ENCODE measurements at places on chromosomes 6 and 20.
A peak's percentile ranks its signal among the peaks of the same experiment; 100 is the strongest.

- no peak for DNase-seq
Observed at GRCh38 chr20:45937765-45938164, 3.3 kb downstream of the PCIF1 start.

GRCh38 chr6:81734500-81735150, 17.9 kb downstream of the TENT5A start:
- no peak for DNase-seq

DNA sequence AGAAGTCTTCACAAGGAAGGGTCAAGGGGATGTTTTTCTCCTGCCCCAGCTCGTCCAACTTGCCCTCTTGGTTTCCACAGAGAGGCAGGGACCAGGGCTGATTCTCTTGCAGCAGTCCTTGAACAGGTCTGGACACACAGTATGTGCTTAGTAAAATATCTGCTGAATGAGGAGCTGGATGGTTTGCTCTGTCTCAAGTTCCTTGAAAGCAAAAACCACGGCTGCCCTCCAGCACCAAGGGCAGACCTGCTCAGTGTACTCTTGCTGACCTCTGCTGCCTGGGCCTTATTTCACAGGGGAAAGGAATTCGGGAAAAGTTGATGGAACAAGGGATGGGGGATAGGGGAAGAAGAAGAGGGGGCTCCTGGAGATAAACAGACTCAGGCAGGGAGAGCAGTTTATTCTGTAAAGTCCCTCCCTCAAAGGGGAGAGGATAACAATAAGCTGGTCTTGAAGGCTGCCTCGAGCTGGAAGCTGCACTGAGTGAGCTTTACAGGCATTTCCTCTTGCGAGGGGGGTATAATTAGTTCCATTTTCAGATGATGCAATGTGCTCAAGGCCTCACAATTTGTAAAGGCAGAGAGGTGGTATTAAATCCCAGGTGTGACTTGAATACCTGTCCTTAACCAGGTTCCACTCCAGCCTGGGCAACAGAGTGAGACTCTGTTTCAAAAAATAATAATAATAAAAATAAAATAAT, 10.3 kb downstream of the KCNK5 start:
- DNase-seq, result no peak

DNA sequence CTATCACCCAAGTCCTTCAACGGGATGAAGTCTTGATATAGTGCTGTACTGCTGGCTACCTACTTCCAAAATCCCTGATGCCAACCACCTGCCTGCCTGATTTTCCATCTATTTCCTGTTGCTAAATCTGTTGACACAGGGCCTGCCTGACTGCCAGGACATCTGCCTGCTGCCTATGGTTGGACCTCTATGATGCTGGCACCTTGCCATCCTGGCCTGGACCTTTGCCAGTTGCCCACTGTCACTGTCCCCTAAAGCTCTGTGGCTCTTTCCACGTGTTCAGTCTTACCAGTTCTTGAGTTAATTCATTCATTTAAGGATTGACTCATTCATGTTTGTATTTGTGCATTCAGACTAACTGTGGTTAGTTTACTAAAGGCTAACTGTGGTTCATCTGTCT, 9.2 kb upstream of the RGS17 start:
- DNase-seq, result no peak

DNA sequence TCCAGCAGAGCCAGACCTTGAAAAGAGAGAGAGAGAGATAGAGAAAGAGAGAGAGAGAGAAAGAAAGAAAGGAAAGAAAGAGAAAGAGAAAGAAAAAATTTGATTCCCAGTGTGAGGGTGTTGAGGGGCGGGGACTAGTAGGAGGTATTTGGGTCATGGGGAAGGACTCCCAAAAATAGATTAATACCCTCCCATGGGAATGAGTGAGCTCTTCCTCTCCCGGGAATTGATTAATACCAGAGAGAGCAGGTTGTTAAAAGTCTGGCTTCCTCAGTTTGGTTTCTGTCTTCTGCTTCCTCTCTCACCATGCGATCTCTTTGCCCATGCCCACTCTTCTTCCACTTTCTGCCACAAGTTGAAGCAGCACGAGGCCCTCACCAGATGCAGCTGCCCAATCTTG, 28.8 kb upstream of the CFAP206 start:
- DNase-seq, result no peak

GRCh38 chr6:170489836-170490235, 63.3 kb downstream of the PSMB1 start:
- DNase-seq, result no peak

DNA sequence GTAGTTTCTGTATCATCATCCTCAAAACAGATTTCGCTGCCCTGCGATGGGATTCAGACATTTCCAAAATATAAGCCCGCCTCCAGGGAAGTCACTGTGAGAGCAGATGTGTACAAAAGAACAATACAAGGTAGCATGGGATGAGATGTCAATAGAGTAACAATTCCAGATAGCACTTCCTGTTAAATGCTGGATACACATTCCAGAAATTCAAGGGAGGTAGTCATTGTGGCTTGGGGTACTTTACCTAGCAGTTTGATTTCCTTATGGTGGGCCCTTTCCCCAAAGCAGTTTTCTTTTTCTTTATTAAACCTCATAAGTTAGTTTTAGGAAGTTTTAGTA, 2.5 kb downstream of the RNF217 start:
- DNase-seq, result no peak

- DNase-seq, result peak; percentile 19
Observed at GRCh38 chr6:45586216-45587171, 208.8 kb upstream of the SUPT3H start.

DNA sequence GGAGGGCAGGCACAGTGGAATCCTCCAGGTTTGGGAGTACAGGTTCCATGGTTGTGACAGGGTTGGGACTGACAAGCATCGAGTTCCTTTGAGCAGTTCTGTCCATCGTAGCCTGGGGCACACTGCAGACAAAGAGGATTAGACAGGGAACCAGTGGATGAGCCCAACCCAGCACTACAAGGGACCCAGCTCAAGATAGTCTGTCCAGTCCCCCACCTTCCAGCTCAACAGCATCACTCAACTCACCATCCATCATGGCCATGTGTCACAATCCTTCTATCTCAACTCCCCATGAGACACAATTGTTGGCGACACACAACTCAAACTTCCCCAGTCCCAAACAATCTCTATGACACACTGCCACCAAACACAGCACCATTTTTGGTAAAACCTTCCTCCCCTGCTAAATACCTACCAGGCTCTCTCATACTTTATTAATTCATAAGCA, 11.8 kb upstream of the GPSM3 start:
- no peak for DNase-seq

Data from stimulated activated CD8-positive, alpha-beta memory T cell treated with anti-CD3 and anti-CD28 coated beads, Interleukin-4, amount 100 ng/mL, for 1 hour (primary cell).